Stimulated activated CD4-positive, alpha-beta T cell treated with anti-CD3 and anti-CD28 coated beads, Interleukin-1b, Interleukin-23, amount 100 ng/mL, for 48 hours (primary cell): ENCODE measurements at places on chromosomes 16 and 17.

- DNase-seq: no peak
These were observed 28.8 kb upstream of the CACNG4 start for GRCh38 chr17:66935717-66936116.

- no peak for DNase-seq
These were observed 4.7 kb downstream of the VAC14 start for GRCh38 chr16:70796301-70796700.

- DNase-seq: no peak
These were observed 52.7 kb upstream of the FOXF1 start for GRCh38 chr16:86457501-86458148.

DNA sequence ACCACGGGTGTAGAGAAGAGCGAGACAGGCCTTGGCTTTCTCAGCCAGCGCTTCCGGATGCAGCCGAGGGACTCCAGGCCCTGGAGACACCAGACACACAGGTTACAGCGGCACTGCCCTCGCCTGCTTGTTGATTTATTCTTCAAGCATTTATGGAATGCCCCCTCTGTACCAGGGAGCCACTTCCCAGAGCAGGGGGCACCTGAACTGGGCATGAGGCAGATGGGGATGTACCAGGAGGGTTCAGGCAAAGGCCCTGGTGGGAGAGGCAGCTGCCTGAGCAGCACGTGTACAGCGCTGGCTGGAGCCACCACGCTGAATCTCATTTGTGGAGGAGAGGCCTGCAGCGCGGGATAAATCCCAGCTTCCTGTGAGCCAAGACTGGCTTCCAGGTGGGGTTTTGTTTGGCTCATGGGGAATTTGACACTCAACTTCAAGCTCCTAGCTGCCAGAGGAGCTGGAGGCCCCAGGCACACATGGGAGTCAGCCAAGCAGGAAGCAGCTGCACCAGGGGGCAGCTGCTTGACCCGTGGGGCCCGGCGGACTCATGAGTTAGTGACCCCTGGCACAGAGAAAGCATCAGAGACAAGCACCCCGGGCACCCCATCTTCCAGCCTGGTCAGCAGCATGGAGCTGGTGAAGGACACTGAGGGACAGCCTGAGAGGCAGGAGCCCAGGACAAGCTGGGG, 59.7 kb downstream of the IL21R start:
- DNase-seq: no peak

DNA sequence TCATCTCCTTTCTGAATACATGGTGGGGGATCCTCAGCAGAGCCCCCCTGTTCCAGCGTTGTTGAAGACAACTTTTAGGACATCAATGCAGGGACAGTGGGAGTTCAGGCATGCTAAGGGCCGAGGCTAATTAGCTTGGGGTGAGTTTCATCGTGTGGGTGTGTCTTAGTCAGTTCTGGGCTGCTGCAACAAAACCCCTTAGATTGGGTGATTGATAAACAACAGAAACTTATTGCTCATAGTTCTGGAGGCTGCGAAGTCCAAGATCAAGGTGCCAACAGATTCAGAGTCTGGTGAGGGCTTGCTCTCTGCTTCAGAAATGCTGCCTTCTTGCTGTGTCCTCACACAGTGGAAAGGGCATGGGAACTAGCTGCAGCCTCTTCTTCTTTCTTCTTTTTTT, 214.0 kb downstream of the NTN1 start:
- DNase-seq: peak; percentile 22

DNA sequence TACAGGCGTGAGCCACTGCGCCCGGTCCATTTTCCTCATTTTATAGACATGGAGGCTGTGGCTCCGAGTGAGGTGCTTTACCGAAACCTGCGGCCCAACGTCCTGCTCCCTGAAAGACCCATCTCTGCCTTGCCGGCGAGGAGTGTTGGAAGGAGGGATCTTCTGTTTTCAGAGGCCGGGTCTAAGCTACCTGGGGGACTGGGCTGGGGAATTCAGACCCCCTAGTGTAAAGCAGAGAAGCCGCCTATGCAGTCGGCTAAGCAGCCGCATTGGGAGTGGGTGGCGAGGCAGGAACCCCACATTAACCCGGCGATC, 16.3 kb downstream of the MEOX1 start:
- DNase-seq: no peak

DNA sequence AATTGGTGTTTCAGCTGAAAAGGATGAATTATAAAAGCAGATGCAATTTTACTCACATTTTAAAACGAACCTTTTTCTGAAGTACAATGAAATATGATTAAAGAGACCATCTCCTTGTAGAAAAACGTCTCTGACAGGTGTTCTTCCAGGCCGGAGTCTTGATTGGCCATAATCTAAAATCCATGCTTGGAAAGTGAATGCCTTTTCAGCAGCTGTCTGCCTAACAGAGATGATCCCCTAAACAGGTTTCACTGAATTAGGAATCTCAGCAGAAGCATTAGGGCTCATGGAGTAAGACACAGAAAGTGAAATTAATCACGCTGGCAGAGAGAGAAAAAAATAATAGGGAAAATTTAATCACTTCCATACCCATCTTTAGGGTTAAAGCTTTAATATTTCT, 39.3 kb upstream of the IRX5 start:
- no peak for DNase-seq

- DNase-seq: no peak
These were observed 7.6 kb upstream of the PHKG2 start for GRCh38 chr16:30740364-30741251.

GRCh38 chr16:83624429-83625120, 183.2 kb upstream of the HSBP1 start:
- no peak for DNase-seq

DNA sequence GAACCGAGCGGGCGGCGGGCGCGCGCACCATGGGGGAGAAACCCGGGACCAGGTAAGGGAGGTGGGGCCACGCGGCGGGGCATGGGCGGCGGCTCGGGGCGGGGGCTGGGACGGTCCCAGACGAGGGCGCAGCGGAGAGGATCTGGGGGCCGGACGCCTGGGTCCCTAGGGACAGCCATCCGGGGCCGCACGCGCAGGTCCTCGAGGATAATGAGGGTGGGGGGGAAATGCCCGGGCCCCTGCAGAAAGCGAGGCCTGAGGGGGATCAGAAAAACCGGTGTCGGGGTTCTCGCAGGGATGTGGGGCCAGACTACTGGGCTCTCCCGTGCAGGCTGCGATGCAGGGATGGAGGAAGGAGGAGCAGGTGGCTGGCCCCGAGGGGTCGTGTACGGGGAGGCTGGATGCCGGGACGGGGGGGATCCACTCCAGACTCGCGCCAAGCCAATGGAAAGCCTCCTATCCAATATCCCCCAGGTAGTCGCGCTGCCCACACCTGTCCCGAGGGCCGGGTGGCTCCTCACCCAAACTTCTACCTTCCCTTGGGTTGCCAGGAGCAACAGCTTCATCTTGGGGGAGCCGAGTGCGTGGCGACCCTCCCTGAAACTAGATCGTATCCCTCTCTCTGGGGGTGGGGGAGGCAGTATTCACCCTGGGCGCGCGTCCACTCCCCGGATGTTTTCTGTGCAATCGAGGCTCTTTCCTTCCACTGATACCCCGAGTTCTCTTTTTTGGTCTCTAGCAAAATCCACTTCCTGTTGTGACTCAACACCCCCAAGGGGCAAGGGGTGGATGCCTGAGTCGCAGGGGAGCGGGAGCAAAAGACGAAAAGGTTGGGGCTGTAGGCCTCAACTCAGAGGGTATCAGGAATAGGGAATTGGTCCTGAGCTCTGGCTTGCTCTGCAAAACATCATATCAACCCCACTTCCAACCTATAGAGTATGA, 532 bp downstream of the ARRB2 start:
- DNase-seq: peak; percentile 48

- DNase-seq: no peak
These were observed 3.3 kb upstream of the CDK5R1 start for GRCh38 chr17:32483451-32484019.

DNA sequence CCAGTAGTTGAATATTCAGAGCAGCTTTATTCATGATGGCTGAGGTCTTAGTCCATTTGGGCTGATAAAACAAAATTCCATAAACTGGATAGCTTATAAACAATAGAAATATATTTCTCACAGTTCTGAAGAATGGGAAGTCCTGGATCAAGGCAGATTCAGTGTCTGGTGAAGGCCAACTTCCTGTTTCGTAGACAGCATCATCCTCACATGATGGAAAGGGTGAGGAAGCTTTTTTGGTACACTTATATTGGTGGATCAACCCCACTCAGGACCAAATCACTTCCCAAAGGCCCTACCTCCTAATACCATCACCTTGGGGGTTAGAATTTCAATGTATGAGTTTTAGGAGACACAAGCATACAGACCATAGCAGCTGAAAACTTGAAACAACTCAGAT, 224.2 kb downstream of the CYB561 start:
- no peak for DNase-seq

GRCh38 chr16:228151-228851, 948 bp downstream of the LUC7L start:
- no peak for DNase-seq

DNA sequence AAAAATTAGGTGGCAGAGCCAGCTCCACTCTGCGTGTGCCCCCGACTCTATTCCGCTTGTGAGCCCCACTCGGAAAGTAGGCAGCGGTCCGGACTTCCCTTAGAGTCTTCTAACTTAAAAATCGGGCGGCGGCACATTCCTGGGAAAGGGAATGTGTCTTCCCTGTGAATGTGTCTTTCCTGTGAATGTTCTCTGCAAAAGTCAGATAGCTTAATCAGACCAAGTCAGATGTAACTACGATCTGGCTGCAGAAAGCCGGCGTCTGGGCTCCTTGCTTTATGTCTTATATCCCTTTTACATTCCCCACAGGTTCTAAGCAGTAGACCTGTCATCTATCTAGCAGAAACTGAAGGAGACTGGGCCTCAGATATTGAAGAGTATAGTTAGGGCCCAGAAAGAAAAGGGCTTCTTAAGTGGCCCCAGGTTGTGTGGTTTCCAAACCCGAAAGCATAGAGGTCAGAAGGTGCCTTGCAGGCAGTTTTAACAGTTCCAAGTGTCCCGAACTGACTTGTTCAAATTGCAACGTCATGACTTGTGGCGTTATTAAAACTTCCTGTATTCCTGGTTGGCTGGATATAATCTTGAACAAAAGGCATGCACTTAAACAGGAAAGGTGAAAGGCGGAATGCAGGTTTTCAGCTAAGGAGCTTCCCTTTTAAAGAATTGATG, 601 bp downstream of the PHKB start:
- peak; percentile 14 for DNase-seq

DNA sequence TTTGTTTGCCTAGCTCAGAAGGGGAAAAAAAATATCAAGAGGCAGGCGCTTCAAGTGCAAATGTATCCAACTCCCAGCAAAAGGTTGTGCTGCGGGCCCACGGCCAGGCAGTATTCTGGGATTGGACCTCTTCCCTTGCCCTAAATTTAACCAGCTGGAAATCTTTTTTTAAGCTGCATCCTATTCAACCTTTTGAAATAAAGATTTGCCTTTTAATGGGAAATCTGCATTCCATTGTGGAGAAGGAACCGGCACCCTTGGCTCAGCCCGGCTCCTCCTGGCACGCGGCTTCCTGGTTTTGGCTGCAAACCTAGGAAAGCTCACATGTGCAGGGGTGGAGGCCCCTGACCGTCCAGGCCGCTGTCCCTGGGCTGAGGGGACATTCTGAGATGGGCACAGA, 38.8 kb upstream of the ENPP7 start:
- no peak for DNase-seq

DNA sequence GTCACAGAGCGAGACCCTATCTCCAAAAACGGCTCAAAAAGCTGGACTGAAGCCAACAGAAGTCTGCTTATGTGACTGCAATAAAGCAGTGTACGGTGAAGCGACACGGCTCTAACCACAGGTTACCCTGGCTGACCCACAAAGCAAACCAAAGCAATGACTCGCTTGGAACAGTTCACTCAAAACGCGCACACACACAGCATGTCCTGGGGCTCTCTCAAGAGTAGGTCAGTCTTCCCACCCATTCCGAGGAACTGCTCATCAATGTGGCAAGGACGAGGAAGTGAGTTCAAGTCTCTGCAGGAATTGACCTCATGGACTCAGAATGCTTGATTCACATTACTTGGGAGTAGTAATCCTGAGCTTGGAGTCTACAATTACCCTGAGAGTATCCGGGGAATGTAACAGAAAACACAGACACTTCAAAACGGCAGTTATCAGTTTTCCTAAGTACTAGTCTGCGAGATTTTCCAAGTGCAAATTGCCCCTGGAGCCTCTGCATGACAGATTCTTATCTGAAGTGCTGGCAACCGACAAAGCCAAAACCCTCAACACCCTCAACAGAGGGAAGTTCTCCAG, 25.4 kb downstream of the PELP1 start:
- peak; percentile 55 for DNase-seq

DNA sequence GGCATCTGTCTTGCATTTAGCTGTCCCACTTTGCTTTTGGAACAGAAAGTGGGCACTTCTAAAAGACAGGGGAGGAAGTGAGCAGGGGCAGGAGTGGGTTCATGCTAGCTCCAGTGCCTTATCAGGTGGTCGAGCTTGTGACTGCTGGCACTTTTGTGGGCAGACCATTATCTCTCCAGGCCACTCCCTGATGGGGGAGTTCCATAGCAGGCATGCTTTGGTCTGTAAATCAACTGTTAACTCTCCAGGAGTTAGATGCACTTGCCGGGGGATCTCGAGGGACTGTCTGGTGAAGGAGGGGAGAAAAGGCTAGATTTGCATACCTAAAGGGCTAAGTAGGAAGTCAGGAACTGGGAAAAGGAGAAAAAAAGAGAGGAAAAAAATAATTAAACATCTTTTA, 9.3 kb upstream of the CARD14 start:
- DNase-seq: no peak

- no peak for DNase-seq
These were observed 245.9 kb downstream of the FTO start for GRCh38 chr16:53949715-53950410.

- DNase-seq: peak; percentile 2
These were observed 25.8 kb upstream of the GINS3 start for GRCh38 chr16:58366247-58367031.

- DNase-seq: no peak
These were observed 2.4 kb downstream of the ZNF267 start for GRCh38 chr16:31875928-31876547.

DNA sequence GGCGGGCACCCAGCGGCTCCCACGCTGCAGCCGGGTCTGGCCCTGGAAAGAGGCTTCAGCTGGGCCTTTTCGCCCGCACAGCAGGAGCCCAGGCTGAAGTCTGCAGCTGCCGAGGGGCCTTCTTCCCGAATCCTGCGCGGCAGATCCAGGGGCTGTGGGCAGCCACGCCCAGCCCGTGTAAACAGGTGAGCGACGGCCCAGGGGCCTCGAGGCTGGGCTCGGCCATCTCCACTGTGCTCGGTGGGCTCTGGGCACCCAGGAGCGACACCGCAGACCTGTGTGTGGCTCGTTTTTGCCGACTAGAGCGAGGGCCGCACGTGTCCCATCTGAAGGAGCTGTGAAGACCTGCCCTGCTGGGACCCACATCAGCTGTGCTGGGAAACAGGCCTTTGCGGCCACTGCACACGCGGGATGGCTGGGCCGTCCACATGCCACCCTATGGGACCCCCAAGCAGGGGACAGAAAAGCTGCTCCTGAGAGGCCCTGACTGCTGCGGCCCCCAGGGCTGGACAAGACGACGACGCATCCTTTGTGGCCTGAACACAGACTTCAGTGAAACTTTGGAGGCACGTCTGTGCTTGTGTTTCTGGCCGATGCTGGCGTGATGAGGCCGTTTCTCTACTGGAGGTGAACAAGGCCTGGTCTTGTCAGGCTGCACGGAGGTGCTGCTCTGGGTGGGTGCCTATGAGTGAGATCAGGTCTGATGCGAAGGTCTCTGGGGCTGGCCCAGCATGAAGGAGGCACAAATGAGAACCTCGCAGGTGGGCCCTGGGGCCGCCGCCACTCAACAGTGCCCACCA, 5.2 kb upstream of the APRT start:
- DNase-seq: no peak

- peak; percentile 4 for DNase-seq
These were observed 255.6 kb downstream of the HS3ST3A1 start for GRCh38 chr17:13346081-13346533.
